H54 (cell line): ENCODE measurements at places on chromosomes 5 and 9.
A peak's percentile ranks its signal among the peaks of the same experiment; 100 is the strongest.

DNA sequence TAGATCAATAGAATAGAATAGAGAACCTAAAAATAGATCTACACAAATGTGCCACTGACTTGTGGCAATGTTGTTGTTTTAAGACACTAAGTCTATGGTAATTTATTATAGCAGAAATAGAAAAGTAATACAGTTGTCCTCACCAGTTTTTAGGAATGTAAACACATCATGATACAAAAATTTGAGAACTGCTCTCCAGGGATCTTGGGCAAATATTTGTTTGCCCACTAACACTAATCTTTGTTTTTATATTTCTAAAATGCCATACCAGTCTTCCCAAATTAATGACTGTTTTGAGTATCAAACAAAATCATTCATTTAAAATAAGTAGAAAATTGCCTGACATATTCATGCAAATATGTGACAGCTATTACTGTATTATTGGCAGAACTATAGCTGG lies 297.6 kb downstream of the BRINP1 start:
- DNase-seq = no peak

GRCh38 chr5:109652096-109652495 lies 37.6 kb upstream of the MAN2A1 start:
- no peak for DNase-seq

- DNase-seq = peak; percentile 51
Observed at GRCh38 chr9:84296146-84296843, 44.3 kb downstream of the SLC28A3 start.

- DNase-seq = no peak
Observed at GRCh38 chr5:168877132-168877892, 298.1 kb upstream of the PANK3 start.

DNA sequence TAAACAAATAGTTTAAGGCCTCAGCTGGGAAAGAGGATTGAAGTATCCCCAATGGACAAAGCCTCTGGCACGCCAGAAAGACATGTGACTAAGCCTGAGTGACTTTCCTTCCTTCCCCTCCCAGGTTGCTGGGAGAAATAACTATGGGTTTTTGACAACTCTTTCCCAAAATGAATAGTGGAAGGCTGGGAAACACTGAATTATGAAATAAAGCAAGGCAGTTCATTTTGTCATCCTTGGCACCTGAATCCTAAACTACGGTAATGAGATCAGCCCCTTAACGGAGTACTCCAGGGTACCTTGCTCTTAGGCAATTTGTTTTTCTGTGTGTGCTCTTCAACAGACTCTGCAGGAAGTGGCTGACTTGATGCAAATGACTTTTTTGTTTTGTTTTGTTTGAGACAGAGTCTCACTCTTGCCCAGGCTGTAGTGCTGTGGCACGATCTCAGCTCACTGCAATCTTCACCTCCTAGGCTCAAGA lies 75.2 kb downstream of the LMNB1 start:
- DNase-seq = no peak

- DNase-seq = no peak
Observed at GRCh38 chr9:75823151-75823550, 67.3 kb upstream of the PCSK5 start.

DNA sequence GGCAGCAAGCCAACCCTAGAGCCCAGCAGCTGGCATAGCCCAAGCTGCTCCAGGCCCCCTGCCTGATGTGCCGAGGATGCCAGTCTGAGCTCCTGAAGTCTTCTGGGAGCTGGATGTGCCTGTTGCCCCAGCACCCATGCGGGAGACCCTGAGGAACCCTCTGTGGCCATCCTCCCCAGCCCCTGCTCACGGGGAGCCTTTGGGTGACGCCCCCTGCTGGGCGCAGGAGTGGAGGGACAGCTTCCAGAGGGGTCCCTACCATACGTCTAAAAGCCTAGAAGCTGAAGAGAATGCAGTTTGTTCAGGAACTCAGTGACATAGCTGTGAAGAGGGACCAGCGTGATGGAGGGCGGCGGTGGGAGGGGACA lies 33.1 kb upstream of the MVB12B start:
- no peak for DNase-seq
